SK-N-DZ (cell line): ENCODE measurements at places on chromosomes 3 and 15.

- no peak for DNase-seq
Measured at GRCh38 chr3:32460031-32460749, 42.5 kb downstream of the CMTM6 start.

GRCh38 chr15:62534996-62535395, 369.9 kb upstream of the C2CD4B start:
- DNase-seq: no peak

DNA sequence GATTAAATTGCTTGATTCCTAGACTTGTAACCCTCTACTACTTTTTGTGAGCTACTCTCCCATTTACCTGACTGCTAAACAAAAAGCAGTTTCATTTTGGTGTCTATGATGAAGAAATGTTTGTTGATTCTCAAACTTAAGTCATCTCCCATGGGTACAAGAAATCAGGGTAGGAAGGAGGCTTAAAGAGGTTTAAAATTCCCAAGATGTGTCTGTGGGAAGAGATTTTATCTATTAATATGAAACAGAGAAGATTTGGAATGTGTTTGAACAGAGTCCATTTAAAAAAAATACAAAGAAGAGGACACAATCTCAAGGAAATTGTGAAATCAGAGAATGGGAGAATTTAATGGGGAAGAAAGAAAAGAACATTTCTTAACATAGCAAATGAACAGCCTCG, 14.8 kb downstream of the P3H2 start:
- DNase-seq: no peak

DNA sequence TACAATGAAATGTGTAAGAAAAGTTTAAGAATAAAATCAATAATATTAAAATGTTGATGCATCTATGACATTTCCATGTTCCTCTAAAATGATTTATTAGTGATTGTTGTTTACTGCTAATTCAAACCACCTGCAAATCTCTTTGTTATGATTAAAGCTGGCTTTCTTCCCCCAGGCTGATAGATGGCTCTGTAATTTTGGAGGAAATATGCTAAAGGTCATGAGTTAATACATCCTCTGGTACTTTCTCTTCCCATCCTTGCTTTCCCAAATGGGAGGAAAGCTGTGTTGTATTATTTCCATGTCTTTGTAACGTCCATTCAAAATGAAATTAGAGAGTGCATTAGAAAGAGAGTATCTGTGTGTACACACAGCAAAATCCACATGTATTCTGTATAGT, 139.5 kb upstream of the TMCO5A start:
- no peak for DNase-seq

DNA sequence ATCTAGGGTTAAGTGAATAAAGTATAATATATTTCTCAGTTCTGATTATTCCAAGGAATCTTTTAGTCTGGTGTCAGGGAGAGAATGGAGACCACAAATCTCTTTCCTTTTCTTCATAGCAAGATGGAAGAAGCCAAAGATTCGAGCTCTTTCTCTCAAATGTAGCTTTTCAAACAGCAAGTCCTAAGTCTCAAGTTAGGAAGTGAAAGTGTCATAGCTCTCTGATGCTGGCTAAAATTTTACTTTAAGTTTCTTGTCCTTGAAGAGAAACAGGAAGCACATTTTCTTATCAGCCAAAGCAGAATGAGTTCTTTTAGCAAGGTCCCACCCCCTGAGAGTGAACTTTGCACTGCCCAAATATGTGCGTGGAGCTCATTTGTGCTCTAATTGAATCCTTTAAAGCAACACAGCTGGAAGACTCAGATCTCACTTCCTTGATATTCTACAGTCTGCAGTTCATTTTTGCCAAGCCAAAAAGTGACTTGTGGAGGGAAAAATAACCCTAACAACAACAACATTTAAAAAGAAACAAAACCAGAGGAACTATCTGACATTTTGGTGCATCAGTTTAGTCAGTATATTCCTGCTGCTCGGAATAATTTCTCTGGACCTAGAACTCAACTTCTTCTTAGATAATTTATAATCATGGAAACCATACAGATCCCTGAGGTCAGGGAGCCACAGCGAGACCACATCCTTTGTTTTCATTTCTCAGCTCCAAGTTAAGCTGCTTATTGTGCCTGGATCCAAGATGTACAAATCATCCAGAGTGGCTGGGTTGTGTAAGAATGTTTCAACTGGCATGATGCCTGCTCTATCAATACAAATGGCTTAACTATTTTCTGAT, 238.7 kb upstream of the P2RY1 start:
- DNase-seq: no peak

DNA sequence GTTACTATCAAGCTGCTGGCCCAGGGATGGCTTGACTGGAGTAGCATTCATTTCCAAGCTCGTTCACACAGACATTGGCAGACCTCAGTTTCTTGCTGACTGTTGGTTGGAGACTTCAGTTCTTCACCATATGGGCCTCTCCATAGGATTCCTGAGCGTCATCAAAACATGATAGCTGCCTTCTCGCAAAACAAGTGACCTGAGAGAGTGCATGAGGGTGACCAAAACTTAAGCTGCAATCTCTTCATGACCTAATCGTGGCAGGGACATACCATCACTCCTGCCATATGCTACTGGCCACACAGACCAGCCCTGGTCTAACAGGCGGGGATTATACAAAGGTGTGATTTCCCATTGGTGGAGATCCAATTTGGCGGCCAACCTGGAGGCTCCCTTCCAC, 46.0 kb upstream of the C3orf22 start:
- DNase-seq: no peak

DNA sequence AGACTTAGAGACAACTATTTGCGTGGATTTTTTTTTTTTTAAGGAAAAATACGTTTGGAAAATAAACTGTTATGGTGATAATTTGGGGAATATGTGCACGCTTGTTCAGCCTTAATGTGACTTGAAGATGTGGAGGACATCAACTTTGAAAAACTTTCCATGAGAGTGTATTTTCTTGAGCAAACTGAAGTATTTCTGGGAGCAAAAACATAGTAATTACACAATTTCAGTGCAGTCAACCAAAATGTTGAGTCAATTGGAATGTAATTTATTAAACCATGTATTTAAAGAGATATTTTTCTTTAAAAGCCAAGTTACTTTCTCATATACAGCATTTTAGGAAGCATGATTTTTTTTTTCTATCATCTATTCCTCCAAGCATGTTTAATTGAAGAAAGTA, 80.3 kb upstream of the FLNB start:
- DNase-seq: no peak

GRCh38 chr3:159765860-159766294, 222.8 kb upstream of the IL12A start:
- DNase-seq: peak; percentile 64

DNA sequence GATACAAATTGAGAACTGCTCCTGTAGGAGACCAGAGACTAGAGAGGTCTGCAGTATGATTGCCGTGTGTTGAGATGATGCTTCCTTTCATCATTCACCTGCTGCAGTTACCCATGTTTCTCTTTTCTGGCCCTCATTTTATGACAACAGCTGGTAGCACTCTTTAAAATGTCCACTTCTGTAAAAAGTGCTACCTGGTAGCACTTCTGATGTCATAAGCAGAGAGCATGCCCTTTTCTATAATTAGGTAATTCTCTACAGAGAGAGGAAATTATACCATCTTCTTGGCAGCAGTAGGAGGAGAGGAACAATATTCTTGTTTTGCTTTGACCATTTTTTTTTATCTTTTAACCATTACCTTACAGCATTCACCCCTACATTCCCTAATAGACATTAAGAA, 123.8 kb downstream of the PPM1L start:
- no peak for DNase-seq

DNA sequence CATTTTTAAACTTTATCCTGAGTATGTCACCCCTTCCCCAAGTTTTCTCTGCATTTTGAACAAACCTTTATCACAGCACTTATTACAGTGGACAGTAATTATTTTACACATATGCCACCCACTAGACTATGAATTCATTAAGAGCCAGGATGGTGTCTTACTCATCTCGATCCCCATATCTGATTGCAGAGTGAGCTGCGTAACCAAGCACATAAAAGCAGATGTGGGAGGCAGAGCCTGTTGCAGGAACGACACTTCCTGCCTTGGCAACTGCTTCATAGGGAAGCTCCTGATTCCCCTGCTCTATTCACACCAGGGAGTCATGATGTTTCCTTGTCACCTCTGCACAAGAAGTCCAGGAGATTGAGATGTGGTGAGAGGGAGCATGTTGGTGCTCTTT, 91.1 kb downstream of the MINAR1 start:
- DNase-seq: peak; percentile 17

DNA sequence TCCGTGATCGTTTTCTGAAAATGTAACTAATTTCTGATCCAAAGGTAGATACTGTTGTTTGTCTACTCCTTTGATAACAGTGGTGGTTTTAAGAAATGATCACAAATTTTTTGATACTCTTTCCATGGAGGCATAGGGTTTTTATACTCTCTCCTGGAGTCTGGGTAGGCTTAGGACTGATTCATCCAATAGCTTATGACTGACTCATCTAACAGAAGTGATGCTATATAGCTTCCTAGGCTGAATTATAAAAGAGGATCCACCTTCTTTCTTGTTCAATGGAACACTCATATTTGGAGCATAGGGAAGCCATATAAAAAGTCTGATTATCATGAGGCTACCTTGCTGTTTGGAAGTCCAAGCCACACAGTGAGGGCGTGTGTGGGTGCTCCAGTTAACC, 84.3 kb downstream of the CHST2 start:
- no peak for DNase-seq

DNA sequence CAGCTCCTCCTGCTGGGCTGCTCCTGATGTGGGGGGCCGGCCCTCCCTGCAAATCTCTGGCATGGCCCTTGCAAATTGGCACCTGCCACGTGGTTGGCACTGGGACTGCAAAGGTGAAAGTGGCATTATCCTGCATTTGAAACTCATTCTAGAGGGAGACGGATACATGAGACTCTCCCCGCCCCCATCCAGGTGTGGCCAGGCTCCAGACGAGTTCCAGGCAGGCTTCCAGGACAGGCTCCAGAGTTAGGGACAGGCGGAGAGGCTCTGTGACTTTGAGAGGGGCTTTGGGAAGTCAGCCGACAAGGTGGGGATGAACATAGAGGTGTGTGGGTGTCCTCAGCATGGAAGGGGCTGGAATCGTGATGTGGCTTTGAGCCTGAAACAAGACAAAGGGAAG, 178.5 kb downstream of the APBA2 start:
- no peak for DNase-seq

GRCh38 chr3:110811050-110811449, 260.6 kb upstream of the NECTIN3 start:
- no peak for DNase-seq

DNA sequence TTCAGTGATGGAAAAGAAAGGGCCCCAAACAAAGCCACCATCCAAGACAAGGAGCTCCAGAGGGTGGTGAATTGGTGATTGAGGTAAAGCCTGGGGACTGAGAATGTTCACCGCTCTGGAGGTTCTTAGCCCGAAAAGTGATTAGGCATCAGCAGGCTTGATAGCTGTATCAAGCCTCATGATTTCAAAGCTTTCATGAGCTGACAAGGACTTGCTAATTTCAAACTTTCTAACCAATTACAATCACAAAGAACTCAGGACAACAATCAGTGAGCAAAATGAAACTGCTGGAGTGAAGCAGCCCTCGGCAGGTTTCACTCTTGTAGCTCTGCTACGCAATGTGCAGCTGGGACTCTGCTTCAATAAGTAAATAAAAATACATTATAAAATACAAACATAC, 391.3 kb downstream of the TIGIT start:
- DNase-seq: no peak

GRCh38 chr15:79090487-79091203, at the start of gene RASGRF1:
Gene RASGRF1, minus strand, starts transcription at chr15:79090780. Its CDS starts 282 bp downstream, at chr15:79090498.
- DNase-seq: peak; percentile 24

- peak; percentile 34 for DNase-seq
Measured at GRCh38 chr3:42159706-42160472, 68.7 kb downstream of the TRAK1 start.

DNA sequence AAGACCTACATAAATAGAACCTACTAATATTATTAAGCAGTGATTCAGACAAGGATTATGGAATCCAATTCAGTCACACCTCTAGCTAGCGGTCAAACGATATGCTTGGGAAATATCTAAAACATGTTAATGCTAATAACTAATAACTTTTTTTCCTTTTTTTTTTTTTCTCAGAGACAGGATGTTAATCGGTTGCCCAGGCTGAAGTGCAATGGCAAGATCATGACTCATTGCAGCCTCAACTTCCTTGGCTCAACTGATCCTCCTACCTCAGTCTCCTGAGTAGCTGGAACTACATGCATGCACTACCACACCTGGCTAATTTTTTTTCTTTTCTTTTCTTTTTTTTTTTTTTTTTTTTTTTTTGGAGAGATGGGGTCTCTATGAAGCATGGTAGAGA, 124.1 kb downstream of the NR2E3 start:
- DNase-seq: no peak

- DNase-seq: no peak
Measured at GRCh38 chr3:119500901-119501300, 2.6 kb downstream of the TIMMDC1 start.

DNA sequence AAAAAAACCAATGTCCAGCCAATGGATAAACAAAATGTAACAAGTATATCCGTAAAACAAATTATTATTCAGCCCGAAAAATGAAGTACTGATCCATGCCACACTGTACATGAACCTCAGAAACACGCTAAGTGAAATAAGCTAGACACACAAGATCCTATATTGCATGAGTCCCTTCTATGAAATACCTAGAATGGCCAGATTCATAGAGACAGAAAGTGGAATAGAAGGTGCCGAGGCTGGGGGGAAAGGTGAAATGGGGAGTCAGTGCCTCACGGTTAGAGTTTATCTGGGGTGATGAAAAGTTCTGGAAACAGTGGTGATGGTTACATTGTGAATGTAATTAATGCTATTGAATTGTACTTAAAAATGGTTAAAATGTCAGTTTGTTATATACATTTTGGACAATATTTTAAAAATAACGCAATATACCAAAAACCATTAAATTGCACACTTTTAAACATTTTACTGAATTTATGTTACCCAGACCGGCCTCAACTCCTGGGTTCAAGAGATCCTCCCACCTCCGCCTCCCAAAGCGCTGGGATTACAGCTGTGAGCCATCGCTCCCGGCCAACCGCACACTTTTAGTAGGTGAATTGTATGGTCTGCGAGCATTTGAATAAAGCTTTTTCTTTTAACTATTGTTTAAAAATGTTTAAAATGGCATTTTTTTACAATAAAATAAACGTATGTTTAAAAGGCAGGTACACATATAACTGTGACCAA, 2.1 kb downstream of the RNF168 start:
- DNase-seq: no peak

DNA sequence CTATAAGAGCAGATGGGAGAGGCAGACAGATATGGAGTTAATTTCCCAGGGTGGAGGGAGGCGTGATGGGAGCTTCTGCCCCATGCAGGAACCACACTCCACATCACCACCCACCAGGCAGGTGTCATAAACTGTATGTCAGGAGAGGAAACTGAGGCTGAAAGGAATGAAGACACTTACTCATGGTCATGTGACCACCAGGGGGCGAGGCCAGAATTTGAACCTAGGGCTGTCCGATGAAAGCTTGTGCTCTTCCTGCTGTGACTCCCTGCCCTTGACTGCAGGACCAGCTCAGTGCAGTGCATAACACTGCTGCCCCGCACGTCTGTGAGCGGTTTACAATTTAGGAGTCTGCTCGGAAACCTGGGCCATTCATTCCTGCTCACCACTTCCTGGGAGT, 28.8 kb downstream of the NUP210 start:
- no peak for DNase-seq
